Endodermal cell (in vitro differentiated cells): ENCODE measurements at places on chromosomes 5 and 9. TPM values are rescaled to one million over a fixed set of nuclear protein-coding genes. Genes with fewer than 3 reads are reported as not detected.

DNA sequence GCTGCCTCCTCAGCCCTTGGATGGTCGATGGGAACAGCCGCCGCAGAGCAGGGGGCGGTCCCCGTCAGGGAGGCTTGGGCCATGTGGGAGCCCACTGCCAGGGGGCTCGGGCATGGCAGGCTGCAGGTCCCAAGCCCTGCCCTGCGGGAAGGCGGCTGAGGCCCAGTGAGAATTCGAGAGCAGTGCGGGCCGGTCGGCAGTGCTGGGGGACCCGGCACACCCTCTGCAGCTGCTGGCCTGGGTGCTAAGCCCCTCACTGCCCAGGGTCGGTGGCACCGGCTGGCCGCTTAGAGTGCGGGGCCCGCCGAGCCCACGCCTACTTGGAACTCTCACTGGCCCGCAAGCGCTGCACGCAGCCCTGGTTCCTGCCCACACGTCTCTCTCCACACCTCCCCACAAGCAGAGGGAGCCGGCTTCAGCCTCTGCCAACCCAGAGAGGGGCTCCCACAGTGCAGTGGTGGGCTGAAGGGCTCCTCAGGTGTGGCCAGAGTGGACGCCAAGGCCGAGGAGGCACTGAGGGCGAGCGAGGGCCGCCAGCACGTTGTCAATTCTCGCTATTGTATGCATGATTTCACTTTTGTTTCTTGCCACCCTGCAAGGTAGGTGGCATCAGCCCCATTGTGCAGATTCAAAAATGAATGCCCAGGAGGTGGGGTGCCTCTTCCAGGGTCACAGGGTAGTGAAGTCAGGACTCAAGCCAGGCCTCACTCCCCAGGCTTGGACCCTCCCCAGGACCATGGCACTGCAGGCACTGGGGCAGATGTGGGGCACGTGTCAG is 48.6 kb downstream of the COL15A1 start:
- no peaks in the 10 kb centered on the region for H3K27me3 ChIP-seq
- no peaks in the 10 kb centered on the region for H3K36me3 ChIP-seq
- no peaks in the 10 kb centered on the region for H3K4me1 ChIP-seq

DNA sequence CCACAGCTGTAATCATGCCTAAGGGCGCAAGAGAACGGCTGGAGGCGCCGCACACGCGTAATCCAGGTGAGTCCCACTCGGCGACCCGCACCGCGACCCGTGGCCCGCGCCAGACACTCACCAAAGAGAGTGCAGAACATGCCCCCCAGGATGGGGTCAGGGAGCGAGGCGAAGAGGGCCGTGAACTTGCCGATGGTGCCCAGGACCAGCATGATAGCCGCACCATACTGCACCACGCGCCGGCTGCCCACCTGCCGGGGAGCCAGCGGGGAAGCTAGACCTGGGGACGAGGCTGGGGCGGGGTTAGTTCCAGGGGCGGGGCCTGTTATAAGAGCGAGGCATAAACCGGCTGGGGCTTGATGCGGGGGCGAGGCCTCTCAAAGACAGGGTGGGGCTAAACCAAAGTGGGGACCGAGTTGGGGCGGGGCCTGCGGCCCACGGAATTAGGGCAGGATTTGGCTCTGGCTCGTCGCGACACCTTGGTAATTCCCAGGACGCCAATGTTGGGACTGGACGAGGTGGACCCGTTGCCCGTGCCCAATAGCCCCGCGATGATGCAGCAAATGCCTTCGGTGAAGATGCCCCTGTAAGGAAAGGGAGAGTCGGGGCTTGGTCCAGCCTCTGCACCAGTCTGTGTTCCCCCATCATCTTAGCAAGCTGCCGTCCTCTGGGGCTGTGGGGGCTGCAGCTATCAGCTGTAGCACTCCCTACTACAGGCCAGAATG is 4.8 kb downstream of the SLC23A1 start:
- peaks cover 6% of the 10 kb centered on the region for H3K4me1 ChIP-seq
- DNase-seq: peak; percentile 64
- H3K4me3 ChIP-seq: no peak overlapping the region
- peaks cover 8% of the 10 kb centered on the region for H3K36me3 ChIP-seq
- no peaks in the 10 kb centered on the region for H3K27me3 ChIP-seq

- H3K36me3 ChIP-seq: no peaks in the 10 kb centered on the region
- no peaks in the 10 kb centered on the region for H3K4me1 ChIP-seq
- H3K4me3 ChIP-seq: no peak overlapping the region
- no peaks in the 10 kb centered on the region for H3K27me3 ChIP-seq
Observed at GRCh38 chr5:73096239-73096575, 24.2 kb upstream of the TMEM171 start.

The PCDHGB7 gene
- 19.3 to 23.0 TPM (median 20.2 TPM) in 3 replicates for total RNA-seq

The DDX46 gene
- total RNA-seq: 75.1 and 78.7 TPM in 2 replicates

The PCDHA1 gene
- 2.5 and 2.9 TPM in 2 replicates for total RNA-seq

- no peak for DNase-seq
- H3K27me3 ChIP-seq: no peaks in the 10 kb centered on the region
- no peaks in the 10 kb centered on the region for H3K4me1 ChIP-seq
- no peak overlapping the region for H3K27ac ChIP-seq
- no peaks in the 10 kb centered on the region for H3K36me3 ChIP-seq
Observed at GRCh38 chr9:80679916-80680315, 1009.4 kb downstream of the TLE1 start.
